ENCODE measurements at places on chromosomes 11 and 22.

- peak; percentile 22 for DNase-seq
These were observed 43.3 kb upstream of the EP300 start for GRCh38 chr22:41048791-41049717.

- no peak for DNase-seq
These were observed 153.5 kb downstream of the OR4C45 start for GRCh38 chr11:50186146-50186545.

- DNase-seq, result no peak
These were observed 206.5 kb upstream of the PGR start for GRCh38 chr11:101336155-101336554.

DNA sequence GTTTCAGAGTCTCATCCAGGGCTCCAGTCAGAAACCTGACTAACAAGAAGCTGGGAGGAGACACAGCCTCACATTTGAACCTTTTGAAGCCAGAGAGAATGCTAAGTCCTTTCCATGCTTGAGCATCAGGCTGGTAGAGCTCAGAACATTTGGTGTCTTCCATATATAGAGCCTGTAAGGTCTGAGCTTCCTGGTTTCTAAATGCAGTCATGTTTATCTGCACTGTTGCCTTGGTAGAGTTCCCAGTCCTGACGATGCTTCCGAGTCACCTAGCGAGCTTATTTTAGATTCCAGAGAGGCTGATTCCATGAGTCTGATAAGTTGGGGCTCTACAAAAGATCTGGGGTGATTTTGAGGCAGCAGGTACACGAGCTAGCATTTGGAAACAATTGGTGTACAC is 68.4 kb upstream of the SORL1 start:
- DNase-seq, result no peak

DNA sequence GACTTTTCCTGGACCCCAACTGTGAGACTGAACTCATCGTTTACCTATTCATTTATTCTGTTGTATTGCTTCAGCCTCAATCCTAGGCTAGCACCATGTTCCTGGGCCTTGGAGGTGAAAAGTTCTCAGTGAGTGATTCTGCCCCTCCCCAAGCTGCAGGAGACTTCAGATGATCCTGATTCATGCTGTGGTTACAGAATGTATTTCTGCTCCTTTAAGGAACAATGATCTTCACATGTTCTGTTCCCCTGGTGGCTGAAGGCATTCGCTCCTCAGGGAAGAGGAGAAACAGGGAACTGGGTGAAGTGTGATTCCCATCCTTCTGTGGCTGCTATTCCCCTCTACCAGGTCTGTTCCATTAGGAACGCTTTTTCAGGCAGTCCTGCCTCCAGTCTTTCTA is 2.4 kb downstream of the OR52E1 start:
- DNase-seq, result no peak

DNA sequence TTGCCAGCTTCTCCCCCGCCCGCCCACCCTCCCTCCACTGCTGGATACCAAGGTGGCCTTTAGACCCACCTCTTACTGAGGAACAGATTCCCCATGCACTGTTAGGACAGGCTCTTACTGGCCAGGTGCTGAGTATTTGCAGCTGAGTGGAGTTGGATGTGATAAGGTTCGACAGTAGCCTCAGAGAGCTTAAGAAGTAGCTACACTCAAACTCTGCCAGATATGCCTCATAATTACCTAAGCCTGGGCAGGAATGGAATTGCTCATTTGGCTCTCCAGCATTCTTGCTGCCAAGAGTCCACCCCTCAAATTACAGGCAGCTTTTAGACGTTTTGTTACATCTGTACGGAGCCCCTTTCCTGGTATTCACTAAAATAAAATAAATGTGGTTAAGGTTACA is 9.6 kb downstream of the FAM181B start:
- no peak for DNase-seq

GRCh38 chr11:125489166-125489565 is 6.9 kb downstream of the FEZ1 start:
- no peak for DNase-seq

DNA sequence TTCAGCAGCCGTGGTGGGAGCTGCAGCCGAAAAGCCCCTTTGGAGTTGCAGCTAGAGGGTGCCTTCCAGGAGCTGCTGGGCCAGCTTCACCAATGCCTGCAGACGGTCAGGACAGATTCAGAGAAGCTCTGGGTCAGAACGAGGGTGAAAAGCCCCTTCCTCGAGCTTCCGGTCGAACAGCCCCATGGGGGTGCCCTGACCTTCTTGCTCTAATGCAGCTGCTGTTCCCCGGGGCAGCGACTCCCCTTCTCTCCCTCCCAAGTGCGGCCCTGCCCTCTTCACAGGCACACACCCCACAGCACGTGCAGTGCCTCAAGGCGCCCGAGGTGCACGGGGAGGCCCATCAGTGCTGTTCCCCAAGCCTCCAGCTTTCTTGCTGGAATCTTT is 9.6 kb upstream of the IFITM3 start:
- no peak for DNase-seq

- no peak for DNase-seq
These were observed 104.1 kb downstream of the MPPED1 start for GRCh38 chr22:43515902-43516301.

- DNase-seq, result no peak
These were observed 51.6 kb downstream of the NTM start for GRCh38 chr11:131422029-131422428.

DNA sequence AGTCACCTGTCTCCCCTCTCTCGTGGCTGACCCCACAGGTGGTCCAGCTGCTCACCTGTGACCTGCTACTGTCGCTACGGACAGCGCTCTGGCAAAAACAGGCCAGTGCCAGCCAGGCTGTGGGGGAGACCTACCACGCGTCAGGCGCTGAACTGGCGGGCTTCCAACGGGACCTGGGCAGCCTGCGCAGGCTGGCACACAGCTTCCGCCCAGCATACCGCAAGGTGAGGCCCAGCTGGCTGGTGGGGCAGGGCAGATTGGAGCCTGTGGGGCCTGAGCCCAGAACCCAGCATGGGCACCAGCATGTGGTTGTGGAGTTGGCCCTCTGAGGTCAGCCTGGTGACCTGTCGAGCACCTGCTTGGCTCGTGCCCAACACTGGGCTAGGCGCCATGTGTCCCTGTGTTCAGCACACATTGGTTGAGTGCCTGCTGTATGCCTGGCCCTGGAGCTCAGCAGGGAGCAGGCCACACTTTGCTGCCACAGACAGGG is 11.9 kb downstream of the SHISA8 start:
- no peak for DNase-seq

DNA sequence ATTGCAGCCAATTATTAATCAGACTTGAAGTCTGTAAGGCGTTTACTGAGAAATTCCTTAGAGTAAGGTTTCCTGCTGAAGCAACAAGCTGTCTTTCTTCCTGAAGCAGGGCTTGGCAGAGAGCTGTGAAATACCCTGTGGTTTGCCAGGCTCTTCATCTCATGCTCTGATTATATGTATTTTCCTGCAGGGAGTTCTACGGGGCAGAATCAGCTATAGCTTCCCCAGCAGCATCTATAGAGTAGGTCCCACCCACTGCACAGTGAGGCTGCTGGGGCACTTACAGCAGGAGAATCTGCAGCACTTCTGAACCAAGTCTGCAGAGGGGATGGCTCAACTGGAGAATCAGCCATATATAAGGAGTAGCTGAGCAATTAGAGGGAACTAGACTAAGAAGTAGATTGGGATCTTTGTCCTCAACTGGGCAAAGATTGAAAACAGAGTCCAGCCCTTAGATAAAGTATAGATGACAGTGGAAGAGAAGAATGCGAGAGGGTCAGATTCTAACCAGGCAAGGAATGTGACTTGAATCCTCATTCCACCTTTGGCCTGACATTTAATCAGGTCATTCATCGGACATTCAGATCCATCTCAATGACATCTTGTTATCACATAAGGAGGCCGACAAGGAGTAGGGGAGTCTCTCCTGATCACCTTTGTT is 37.6 kb downstream of the CNTF start:
- DNase-seq, result no peak

DNA sequence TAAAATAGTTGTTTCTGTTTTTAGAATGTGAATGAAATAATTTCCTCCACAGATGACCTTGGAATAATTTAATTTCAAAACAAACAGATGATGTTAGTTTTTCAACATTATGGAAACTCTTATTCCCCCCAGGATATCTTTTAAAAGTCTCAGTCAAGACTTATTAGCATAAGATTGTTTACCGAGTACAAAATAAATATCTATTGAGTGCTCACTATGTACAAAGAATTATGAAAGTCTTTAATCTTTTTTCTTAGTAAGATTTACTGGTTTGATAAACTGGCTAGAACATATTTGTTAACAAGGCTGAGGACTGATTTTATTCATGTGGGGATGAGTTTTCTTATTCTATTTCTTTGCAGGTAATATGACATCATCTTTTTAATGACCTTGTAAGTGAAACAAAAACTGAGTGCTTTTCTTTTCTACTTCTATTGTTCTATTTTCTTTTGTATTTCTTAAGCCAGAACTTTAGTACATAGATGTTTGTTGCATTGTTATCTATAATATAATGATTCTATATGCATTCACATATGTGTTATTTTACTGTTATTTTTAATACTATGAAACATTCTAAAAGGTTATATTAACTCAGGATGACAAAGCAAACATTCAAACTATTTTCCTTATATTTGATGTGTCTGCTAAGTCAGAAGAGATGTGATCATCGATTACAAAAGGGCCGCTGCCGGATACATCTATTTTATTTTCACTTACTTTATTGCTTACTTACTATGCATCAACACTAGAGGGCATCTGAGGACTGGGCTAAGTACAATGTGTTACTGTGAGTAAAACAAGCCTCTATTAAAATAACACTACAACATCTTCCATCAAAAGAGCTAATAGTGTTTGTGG is 111.0 kb upstream of the ARHGAP42 start:
- DNase-seq, result peak; percentile 38

GRCh38 chr22:33335611-33336279 is 277.6 kb upstream of the SYN3 start:
- DNase-seq, result no peak

DNA sequence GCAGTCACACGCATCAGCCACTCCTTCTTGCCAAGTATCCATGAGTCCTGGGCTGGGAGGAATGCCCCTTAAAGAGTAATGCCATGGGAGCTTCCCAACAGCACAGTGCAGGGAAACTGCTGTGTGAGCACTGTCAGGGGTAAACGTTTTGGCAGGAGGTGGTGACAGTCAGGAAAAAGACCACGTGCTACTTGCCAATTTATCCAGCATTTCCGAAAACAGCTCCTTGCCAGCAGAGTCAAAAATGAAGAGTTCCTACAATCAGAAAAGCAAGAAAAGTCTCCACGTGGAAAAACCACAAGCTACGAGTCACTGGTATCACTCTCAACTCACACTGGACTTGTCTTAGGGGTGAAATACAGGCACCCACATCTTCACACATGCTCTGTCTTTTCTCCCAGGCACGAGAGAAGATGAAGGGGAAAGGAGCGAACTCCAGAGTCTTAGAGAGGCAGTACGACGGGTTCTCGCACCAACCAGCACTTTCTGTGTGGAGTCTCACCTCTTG is 9.9 kb downstream of the IFT27 start:
- no peak for DNase-seq

DNA sequence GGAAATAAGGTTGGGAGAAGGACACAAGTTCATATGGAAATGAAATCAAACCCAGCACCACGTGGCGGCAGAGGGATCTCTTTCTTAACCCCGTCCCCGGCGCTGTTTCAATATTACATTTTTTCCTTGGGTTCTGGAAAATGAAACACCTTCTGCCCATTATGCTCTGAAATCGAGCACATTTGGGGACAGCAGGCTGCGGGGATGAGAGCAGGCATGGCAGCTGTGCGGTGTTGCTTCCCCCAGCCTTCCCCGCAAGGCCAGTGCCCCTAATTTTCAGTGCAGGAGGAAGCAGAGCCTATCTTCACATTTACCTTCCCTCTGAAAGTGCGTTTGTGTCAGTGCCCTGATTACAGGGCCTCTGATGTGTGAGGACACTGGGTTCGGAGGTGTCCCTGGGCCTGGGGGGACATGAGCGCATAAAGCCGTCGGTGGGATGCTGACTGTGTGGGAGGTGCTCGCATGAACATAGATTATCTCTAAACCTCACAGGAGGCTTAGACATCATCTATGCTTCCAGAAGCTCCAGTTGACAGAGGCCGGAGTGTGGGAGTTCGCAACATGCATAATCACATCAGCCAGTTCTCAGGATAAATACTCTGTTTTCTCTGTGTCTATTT is 921.3 kb downstream of the BRD1 start:
- no peak for DNase-seq

- no peak for DNase-seq
These were observed 753 bp downstream of the PRPF19 start for GRCh38 chr11:60905551-60906113.

GRCh38 chr11:8577791-8578581 is 16.0 kb downstream of the STK33 start:
- peak; percentile 10 for DNase-seq

GRCh38 chr22:20279662-20280134 is 11.6 kb upstream of the RTN4R start:
- DNase-seq, result no peak

DNA sequence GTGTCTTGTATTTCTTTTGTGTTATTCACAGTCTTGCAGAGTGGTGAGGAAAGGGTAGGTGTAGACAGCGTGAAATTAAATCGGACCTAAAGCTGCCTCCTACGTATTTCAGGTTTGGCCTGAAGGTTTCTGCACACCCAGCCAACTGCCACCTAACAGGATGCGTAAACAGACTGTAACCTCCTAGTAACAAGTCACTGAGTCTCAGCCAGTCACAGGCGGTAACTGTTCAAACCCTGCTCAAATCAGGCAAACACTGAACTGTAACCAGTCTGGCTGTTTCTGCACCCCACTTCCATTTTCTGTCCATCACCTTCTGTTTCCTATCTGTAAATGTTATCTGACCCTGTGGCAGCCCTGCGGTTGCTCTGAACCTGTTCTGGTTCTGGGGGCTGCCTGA is 87.1 kb downstream of the ADAMTS15 start:
- DNase-seq, result no peak

- DNase-seq, result no peak
These were observed 4.0 kb downstream of the BANF1 start for GRCh38 chr11:66006134-66006890.

DNA sequence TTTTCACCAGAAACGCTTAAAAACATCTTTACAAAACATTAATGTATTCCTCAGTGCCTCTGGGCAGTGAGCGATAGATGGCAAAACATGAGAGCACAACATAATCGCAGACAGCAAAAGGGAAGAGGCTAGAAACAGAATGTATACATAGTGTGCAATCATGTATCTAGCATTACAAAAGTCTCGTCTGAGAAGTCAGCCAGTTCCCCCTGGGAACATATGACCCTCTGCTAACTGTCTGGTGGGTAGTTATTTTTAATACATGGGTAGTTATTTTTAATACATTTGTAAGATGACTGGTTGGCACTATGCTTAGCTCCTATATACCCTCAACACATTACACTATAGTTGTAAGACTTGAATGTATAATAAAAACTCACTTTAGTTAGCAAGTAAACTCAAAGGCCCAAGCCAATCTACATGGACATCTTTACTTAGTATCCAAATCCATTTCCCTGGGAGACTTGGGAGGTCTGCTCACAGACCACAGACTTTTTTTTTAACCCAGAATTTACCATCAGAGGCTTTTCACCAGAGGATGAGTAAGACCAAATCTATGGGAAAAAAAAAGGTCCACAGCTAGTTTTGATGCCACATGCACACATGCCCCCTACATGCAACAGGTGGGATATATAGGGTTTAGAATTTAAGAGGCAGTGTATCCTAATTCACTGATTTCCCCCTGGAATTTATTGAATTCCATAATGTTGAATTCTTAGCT is 71.7 kb downstream of the AMBRA1 start:
- DNase-seq, result peak; percentile 75

- DNase-seq, result peak; percentile 51
These were observed 13.0 kb upstream of the TP53AIP1 start for GRCh38 chr11:128955636-128956035.

GRCh38 chr22:35301372-35301874 is 1.7 kb downstream of the TOM1 start:
- DNase-seq, result peak; percentile 100

- DNase-seq, result no peak
These were observed 1.5 kb downstream of the CEP295 start for GRCh38 chr11:93663021-93663420.
